Globus pallidus (tissue), 1 donor: ENCODE measurements at places on chromosomes 11 and 22.
A peak's percentile ranks its signal among the peaks of the same experiment; 100 is the strongest.

GRCh38 chr11:6202041-6202440 lies 3.0 kb downstream of the OR52W1 start:
- no peak for DNase-seq

GRCh38 chr11:28346721-28347120 lies 238.5 kb downstream of the METTL15 start:
- DNase-seq = no peak

GRCh38 chr11:110349138-110349996 lies 53.0 kb upstream of the RDX start:
- peak; percentile 62 for DNase-seq

- DNase-seq = no peak
Measured at GRCh38 chr11:37973941-37974340, 1375.9 kb upstream of the RAG2 start.

DNA sequence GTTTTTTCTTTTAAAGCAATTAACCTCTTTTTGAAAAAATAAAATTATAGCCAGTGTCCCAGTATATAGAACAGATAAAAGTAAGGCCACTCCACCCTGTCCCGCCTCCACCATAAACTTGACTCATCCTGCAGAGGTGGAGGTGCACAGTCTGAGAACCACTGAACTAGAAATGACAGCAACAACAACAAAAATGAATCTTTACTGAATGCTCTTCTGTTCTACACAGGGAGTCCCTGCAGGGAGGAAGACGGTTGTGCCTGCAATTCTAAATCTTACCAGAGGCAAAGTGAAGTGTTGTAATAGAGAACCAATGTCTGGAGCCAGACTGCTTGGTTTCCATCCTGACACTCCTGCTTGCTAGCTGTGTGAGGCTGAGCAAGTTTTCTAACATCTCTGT lies 162.3 kb downstream of the FBXO7 start:
- no peak for DNase-seq

GRCh38 chr22:45969414-45969799 lies 7.6 kb downstream of the WNT7B start:
- DNase-seq = no peak

DNA sequence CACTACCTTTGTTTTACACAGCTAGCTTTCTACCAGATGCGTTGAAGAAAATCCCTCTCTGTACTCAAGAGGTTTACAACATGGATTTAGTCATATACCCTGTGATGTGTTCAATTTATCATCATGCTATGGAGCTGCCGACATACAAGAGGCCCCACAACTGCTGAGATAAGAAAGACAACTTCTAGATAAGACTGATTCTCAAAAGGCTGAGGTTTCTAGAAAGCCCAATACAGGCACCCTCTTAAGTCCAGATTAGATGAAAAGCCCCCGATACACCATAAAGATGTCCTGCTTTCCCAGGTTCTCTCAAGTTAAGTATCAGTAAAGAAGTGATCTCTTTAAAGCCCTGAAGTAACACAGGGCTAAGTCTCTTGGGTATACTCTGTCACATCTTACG lies 14.3 kb downstream of the MTCH2 start:
- DNase-seq = no peak

DNA sequence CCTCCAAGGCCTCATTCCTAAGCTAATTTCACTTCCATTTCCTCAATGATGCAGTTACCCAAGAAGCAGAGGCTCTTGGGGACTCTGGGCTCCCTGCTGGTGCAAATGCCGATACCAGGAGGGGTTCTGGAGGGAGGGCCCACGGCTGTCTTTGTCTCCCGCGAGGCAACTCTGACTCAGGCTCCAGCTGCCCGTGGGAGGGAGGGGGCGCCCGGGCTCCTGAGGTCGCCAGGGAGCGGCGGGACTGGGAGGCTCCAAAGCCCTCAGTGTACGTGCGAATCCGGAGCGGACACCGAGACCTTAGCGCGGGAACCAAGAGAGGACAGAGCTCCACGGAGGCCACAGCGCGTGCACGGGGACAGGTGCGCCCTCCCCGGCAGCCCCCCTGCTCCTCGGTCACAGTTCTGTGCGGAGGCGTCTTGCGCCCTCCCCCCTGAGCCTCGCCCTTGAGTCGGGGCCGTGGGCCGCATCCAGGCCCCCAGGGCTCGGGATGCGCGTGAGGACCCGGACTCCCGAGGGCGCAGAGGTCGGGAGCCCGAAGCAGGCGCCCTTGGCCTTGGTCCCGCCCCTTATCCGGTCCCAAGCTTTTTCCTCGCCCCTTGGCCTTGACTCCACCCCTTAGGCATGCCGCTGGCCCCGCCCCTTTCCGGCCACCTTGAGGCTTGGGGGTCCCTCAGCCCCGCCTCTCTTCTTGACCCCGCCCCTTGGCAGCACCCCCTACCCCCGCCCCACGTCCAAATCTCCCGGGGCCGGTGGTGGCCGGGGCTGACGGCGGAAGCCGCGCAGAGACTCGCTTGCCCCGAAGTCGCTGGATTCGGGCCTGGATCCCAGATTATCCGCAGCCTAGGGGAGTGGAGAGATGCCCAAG lies 4.7 kb upstream of the SHISA8 start:
- no peak for DNase-seq

- DNase-seq = no peak
Measured at GRCh38 chr22:25361899-25362214, 142.4 kb downstream of the CRYBB2 start.

- DNase-seq = no peak
Measured at GRCh38 chr11:110172468-110173065, 79.4 kb downstream of the ZC3H12C start.

DNA sequence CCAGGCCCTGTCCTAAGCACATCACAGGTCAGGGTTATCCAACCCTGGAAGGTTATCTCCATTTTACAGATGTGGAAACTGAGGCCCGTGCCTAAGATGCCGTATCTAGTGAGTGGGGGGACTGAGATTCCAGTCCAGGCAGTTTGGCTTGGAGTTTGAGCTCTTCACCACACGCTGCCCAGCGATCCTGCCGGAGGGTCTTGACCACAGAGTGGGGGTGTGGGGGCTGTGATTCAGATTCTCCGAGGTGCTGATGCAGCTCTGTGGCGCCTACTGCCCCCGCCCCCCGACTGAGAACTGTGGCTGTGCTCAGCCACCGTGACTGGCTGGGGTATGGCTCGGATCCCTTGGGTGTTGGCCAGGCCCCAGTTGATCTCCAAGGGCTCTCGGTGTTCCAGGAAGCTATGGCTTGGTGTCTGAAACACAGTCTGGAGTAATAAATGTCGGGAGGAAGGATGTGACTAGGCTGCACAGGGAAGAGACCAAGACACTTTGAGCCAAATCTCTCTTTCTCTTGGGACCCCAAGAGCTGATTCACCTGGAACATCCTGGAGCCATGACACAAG lies 60.6 kb upstream of the RASD2 start:
- no peak for DNase-seq

DNA sequence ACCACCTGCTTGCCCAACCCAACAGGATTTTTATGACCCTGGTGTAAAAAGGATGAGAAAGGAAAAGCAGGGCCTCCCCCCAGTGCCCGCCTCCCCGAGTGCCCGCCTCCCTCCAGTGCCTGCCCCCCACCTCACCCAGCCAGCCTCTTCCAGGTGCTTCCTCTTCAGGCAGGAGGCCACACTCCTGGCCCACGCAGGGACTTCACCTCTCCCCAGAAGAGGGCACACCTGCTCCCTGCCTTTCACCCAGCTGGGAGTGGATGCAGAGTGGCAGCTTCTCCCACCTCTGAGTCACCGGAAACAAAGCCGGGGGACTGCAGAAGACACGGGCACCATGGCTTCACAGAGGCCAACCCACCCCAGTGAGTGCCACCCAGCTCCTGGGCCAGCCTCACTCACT lies 16.1 kb downstream of the CPT1A start:
- DNase-seq = no peak

- no peak for DNase-seq
Measured at GRCh38 chr22:38449776-38450175, 5.2 kb downstream of the KCNJ4 start.

- DNase-seq = no peak
Measured at GRCh38 chr11:17694494-17695110, 24.8 kb upstream of the MYOD1 start.

DNA sequence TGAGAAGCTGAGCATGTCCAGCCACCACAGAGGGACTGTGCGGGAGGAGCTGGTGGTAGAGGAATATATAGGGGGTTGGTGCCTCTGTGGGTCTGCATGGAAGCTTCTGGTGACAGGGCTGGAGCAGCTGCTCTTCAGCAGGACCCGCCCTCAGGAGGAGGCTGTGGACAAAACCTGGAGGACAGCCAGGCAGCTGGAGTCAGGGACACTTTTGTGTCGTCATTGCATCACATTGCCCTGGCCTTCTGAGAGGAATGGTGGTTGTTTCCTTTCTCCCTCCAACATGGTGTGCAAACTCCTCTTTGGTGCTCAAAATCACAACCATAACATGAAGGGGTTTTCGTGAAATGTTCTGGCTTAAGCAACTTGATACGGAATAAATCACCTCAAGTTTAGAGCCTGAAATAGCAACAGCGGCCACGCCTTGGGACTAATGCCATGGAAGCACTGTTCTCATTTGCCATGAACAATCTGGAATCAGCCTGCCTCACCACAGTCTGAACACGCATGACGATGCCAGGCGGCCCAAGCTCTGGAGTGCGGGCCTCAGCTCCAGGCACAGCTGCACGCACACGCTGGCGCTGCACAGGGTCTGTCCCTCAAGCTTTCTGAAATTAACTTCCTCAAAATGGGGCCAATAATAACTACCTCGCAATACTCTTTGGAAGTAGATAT lies 17.1 kb upstream of the CSRP3 start:
- peak; percentile 41 for DNase-seq

GRCh38 chr22:30250661-30251267 lies 4.2 kb upstream of the LIF start:
- DNase-seq = no peak

DNA sequence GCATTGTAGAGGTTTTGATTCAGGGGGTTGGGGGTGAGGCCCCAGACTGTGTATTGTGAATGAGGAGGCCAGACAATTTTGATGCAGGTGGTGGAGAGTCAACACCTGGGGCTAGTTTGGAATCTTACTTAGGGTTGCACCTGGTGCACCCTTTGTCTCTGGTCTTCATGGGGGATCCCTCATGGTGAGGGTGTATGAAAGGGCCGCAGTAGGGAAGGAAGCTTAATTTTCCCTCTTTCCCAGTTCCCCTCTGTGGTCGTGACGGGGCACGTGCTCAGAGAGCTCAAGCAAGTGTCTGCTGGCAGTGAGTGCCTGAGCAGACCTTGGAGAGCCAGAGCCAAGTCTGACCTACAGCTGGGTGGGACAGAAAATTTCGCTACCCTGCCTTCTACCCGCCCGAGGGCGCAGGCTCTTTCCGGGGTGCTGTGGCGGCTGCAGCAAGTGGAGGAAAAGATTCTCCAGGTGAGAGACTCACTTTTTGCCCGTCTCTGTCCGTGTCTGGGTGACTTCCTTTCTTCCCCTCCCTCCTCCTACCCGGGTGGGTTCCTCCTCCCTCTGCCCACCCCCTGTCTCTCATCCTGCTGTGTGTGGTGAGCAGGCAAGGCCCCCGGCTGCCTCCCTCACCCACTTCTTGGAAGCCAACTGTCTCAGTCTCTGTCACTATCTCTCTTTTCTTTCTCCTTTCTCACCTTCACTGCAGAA lies 131.7 kb downstream of the MICAL2 start:
- no peak for DNase-seq

GRCh38 chr11:113563766-113564526 lies 88.7 kb upstream of the DRD2 start:
- DNase-seq = no peak

DNA sequence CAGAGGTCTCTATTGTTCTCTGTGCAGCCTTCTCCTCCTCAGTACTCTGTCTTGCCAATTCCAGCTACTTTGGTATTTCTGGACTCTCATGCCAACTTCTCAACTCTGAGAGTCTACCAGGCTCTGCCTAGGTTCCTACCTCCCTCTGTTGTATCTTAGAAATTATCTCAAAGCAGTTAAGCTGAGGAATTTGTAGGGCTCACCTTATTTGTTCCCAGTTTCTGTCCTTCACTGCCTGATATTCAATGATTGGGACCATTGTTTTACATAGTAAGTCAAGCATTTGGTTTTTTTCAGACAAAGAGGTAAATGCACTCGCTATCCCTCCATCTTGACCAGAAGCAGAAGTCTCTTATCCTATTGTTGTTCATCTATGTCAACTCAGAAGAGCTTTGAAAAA lies 205.0 kb upstream of the PGR start:
- no peak for DNase-seq

DNA sequence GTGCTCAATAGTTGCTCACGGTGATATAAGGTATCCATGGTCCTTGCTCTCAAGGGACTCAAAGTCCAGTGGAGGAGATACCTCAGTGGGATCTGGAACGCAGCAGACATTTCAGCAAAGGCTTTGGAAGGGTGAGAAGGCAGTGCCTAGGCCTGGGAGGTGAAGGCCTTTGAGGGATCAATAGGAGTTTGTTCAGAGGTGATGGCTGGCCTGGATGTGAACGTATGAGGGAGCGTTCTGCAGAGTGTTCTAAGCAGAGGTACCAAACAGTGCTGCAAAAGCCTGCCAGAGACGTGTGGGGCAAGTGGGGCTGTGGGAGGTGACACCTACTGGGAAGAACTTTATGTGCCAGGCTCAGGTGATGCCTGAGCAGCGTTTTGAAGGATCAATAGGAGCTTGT lies 7.4 kb upstream of the MB start:
- DNase-seq = no peak

DNA sequence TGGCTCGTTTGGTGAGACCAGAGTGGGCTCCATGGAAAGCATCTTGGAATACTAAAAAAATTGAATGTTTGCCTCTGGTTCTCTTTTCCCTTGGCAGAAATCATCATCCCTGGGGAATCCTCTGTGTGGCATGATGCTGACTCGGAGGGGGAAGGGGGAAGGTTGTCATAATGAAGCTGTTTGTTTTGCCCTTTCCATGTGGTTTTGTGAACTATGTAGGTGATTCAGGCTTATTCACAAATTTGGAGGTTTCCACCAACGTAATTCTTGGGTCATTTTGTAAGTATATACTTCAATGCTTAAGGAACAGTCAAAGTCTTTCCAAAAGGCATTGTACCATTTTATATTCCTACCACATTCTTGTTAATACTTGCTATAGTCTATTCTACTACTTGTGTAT lies 754.0 kb upstream of the FAT3 start:
- no peak for DNase-seq

- DNase-seq = no peak
Measured at GRCh38 chr22:38097557-38098409, 12.7 kb downstream of the BAIAP2L2 start.

GRCh38 chr11:14290422-14290821 lies 68.6 kb downstream of the RRAS2 start:
- no peak for DNase-seq

DNA sequence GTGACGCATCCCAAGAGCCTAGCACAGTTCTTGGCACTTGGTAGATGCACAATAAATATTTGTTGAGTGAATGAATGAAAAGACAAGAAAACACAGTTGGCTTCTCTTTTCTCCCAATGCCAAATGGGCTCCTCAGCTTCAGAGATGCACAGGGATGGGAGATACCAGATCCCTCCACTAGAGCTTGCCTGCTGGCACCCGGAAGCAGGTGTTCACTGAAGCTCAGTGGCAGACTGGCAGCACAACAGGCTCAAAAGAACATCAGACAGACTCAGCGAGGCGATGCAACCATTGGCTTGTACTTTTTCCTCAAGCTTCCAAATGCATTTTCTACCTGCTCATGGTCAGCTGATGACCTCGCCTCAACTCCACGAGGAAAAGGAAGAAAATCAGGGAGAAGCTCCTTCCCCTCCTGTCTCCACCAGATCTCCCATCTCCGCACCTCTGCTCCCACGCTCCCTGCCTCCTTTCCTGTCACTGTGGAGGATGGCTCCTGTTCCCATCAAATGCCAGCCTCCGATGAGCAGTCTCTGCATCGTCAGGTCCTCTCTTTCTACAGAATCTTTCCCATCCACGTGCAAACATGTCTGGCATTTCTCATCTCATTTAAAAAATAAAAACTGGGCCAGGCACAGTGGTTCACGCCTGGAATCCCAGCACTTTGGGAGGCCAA lies 5.8 kb downstream of the RAPSN start:
- no peak for DNase-seq
